ENCODE measurements at places on chromosomes 2 and 18.

- DNase-seq, result no peak
Observed at GRCh38 chr2:132936791-132937190, 266.8 kb upstream of the LYPD1 start.

DNA sequence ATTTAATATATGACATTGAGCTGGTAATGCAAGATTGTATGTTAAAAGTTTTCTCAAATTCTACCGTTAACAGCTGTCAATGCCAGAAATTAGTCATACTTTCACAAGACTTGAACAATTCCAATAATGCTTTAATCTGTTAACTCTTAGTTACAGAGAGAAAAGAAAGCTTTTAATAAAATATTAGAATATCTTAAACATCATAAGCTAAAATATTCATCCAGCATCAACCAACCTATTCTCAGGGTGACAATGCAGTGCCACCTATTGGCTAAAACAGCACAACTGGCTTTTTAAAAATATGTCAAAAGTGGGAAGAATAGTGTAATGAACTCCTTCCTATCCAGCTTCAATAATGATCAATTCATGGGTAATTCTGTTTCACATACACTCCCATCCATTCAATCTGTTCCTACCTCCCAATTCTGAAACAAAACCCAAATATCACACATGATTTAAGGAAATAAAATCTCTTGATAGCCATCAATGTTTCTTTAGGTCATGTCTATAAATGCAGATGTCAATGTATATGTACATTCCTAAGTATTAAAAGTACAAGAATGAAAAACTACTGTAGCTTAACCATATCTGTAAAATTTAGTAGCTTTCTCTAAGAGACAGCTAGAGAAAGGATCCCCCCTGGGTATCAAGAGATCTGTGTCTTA lies 79.8 kb upstream of the CCDC141 start:
- no peak for DNase-seq

GRCh38 chr2:174634130-174635014 lies 36.8 kb upstream of the WIPF1 start:
- DNase-seq, result no peak

GRCh38 chr2:3399829-3400228 lies 20.3 kb downstream of the TRAPPC12 start:
- DNase-seq, result no peak

GRCh38 chr2:205712508-205712907 lies 30.2 kb downstream of the NRP2 start:
- no peak for DNase-seq

- DNase-seq, result no peak
Observed at GRCh38 chr2:45808294-45808800, 156.9 kb downstream of the PRKCE start.

DNA sequence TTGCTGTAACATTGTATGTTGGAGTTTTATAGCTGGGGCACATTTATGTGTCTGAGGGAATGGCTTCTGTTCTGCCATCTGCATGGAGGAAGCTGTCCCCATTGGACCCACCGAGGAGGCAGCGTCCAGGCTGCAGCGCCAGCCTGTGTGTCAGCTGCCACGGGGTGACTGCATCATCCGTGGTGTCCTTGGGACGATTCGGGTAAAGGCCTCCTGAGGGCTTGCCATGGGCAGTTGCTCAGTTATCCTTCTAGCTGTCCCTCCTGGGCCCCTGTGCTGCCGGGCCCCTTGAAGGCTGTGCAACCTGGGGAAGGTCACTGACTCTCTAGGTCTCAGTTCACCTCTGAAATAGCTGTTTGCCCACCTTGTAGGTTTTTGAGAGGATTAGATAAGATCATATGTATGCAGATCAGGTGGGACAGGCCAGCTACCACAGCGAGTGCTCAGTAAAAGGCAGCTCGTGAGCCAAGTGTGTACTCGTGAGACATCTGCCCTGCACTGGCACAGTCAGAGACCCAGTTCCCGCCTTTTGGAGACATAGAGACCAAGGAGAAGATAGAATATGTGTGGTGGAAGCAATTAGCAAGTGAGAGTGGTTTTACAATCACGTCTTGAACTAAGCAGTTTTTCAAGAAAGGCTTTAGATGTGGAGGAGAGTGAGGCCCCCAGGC lies 10.6 kb downstream of the LDLRAD4 start:
- DNase-seq, result no peak

GRCh38 chr2:30974092-30974491 lies 164.1 kb downstream of the GALNT14 start:
- DNase-seq, result no peak

DNA sequence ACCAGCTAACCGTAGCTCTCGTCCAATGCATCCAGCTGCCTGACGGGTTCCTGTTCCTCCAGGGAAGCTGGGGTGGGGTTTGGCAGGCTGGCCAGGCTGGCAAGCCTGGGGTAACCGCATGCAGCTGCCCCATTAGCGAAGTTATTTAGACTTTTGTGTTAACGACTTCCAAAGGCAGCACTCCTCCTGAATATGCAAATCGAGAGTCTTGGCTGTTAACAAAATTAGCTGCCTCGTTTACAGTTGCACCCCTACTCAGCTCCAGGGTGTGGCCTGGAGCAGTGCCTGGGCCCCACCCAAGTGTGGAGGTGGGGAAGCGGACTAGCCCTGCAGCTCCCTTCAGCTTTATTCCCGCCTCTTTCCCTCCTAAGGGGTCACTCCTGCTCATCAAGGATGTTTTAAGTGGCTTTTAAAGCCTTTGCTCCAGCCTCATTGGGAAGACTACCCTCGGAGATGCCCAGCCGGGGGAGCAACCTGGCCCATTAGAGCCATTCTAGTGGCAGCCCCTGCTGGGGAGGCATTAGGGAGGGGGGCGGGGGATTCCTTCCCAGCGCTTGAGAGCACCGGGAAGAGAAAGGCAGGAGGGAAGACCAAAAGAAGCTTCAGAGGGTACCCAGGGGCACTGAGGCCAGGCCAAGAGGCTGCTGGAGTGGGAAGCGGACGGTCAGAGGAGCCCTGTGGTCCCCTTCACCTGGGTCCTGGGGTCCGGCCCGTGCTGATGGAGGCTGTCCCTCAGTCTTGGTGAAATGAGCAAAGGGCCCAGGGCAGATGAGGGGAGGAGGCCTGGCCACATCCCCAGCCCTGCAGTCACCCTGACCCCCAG lies 204.1 kb downstream of the CELF4 start:
- no peak for DNase-seq

GRCh38 chr18:13493079-13493478 lies 233.3 kb downstream of the FAM210A start:
- DNase-seq, result no peak

- DNase-seq, result no peak
Observed at GRCh38 chr2:107988108-107988507, 1.8 kb downstream of the SLC5A7 start.

GRCh38 chr2:225100269-225100668 lies 58.0 kb upstream of the DOCK10 start:
- no peak for DNase-seq

DNA sequence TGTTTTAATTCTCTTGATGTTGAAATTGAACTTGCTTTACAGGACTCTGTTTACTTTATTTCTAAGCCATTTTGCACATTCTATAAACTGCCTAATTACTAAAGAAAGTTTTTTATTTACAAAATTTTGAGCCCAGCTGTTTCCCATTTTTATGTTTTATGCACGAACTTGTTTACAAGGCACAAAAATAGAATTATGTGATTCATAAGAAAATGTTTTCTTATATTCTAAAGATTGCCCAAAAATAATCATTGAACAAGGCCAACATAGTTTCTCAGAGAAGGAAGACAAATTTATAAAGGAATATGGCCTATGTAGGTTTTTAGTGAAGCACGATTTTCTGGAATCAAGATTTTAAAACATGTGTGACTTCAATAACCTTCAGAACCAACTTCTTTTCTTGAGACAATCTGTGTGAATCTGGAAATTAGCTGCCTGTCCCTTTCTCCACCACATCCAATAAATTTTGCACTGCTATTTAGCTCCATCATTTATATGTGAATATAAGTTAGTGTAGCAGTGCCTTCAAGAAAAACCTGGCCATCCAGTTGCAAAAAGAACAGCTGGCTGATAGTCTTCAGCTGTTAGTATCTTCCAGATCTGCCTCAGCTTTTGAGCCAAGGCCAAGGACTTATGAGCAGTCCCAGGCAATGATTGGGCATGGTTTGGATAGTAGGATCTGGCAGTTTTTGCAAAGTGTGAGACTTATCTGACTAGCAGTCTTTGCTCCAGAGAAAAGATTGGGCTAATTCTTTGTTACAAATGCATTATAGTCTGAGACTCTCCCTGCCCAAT lies 253.2 kb upstream of the COL3A1 start:
- no peak for DNase-seq

DNA sequence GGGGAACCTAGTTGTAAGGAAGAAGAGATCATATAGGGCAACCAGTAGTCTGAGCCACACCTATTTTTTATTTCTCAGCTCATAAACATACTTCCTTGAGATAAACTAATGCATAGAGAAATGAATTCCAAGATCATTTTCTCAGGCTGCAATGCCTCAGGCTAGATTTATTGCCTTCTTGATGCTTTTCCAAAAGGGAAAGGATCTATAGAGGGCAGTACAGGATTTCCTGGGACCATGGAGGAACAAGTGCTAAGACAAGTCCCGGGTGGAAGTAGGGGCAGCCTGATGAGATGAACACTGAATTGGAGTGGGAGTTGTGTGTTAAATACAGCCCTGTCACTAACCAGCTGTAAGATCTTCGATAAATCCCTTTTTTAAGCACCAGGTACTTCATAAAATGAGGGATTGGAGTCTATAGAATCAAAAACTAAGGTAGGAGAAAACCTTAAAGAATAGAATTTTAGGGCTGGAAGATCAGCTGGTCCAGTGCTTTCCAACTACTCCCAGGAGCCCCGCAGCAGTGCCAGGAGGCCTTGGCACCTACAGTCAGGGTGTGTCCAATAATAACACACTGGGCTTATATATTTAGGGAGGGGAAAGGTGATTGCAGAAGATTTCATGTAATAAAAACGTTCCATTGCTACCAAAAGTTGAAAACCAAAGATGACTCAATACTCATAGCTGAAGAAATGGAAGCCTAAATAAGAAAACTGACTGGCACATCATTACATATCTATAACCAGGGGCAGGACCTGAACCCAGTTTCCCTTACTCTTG lies 58.1 kb downstream of the SERTAD2 start:
- no peak for DNase-seq

- DNase-seq, result no peak
Observed at GRCh38 chr2:227855440-227855839, 16.0 kb upstream of the DAW1 start.

DNA sequence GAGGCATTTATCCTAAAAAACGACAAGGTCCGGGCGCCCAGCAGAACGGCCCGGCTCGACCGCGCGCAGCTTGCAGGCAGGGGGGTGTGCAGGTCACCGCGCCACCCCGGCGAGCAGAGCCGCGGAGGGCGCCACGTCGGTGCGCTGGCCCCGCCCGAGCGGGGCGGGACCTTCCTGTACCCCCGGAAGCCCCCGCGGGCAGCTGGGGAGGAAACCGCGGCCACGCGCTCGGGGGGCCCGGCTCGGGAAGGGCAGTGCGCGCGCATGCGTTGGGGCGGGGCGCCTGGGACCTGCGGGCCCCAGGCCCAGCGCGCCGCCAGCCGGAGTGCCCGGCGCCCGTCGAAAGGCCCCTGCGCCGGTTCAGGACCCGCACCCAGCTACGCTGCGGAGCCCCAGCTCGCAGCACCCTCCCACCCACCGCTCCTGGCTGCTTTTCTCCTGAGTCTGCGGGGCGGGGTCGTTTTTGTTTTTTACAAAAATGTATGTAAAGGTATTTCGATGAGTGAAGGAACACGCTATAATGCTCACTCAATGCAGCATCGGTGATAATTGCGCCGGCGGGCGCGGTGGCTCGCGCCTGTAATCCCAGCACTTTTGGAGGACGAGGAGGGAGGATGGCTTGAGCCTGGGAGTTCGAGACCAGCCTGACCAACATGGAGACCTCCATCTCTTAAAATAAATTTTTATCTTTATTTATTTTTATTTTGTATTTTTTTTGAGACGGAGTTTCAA lies 47.7 kb upstream of the POMC start:
- peak; percentile 84 for DNase-seq

DNA sequence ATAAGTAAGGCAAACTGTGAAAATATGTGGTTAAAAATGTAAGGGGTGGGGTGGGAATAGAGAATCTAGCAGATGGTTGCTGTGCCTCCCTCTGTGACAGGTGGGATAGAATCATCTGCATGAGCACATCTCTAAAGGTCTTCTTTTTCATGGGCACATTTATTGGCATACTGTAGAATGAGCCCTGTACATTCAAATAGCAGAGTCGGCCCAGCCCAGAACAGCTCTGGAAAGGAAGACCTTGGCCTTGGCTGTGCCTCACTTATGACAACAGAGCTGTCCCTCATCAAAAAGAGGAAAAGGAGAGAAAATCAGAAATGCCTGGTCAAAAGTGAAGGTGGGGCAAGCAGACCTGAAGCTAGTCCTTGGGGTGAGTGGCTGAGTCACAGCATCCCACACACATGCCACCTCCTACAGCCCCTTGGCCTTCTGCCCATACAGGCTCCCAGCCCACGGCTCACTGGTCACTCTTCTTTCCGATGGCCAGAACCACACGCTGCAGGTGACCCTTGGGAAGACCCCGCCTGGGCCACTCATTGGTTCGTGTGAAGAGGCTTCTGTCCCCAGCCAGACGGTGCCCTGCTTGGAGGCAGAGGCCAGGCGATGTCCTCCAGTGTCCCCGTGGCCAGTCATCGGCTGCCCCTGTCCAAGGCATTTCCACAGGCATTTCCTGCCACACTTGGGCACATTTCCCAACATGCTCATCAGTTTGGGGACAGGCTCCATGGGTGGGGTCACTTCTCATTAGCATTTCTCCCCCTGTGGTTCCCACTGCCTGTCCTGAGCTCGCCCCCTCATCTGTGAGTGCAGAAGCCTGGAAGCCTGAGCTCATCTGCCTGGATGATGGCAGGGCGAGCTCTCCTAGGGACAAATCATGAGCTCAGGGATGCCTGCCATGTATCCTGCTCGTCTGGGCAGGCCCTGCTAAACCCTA lies 113.6 kb downstream of the MCFD2 start:
- no peak for DNase-seq

- no peak for DNase-seq
Observed at GRCh38 chr2:158460632-158461297, 4.0 kb downstream of the PKP4 start.

- no peak for DNase-seq
Observed at GRCh38 chr2:63742580-63742976, 99.1 kb upstream of the UGP2 start.

DNA sequence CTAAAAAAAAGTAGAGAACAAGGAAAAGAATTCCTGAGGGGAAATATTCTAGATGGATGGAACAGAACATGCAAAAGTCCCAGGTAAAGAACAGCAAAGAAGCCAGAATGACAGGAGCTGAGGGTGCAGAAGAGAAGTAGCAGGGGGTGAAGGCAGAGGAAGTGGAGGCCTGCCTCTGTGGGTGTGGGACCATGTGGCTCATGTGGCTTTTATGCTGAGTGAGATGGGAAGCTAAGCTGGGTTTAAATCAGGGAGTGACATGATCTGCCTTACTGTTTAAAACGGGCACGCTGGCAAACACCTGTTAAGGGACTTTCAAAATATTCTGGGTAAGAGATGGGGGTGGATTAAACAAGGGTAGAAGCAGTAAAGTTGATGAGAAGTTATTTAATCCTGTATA lies 40.0 kb downstream of the GKN2 start:
- no peak for DNase-seq
